ENCODE measurements at places on chromosomes 3 and 15. TPM values are rescaled to one million over a fixed set of nuclear protein-coding genes. Genes with fewer than 3 reads are reported as not detected.
A peak's percentile ranks its signal among the peaks of the same experiment; 100 is the strongest.

Gene PCSK6
- 0.53 TPM for total RNA-seq

Gene SLC15A2
- total RNA-seq: 0.45 TPM

Gene ALS2CL
- total RNA-seq: 1.3 TPM

Gene CPLX3
- total RNA-seq: 0.23 TPM

Gene LHFPL4
- total RNA-seq: not detected

Gene ADAMTS7
- total RNA-seq: 0.10 TPM

Gene GNB4
- 0.58 TPM for total RNA-seq

Gene ACTRT3
- total RNA-seq: 1.3 TPM

Gene RGMA
- total RNA-seq: 0.22 TPM

GRCh38 chr3:20047976-20048883 lies 8.0 kb downstream of the KAT2B start:
- DNase-seq: no peak

- no peak for DNase-seq
Observed at GRCh38 chr3:177211503-177212277, 14.4 kb upstream of the TBL1XR1 start.

DNA sequence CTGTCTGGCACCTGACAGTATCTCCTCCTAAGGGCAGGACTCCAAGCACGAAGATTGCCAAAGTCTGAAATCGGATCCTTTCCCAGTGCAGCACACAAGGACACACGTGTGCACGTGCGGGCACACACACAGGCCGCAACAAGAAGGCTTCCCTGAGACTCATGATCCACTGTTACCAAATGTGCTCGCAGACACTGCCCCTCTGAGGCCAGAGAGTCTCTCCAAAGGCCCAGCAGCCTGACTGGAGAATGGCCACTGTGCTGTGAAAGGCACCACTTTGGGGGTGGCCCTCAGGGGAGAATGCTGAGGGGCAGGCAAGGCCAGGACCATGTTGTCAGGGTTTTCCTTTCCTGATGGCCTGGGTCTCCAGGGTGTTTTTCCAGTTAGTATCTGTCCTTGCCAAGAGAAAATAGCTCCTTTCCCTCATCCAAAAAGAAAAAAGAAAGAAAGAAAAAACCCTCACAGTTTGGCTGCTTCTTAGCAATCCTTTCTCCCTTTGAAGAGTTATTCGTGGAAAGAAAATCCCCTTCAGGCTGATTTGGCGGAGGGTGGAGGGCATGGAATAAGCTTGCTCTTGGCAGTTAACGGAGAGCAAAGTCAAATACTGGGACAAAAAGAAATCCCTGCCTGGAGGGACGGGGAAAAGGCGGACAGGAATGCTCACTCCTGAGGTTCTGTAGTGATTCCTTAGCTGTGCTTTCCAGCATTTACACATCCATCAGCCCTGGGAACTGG lies 112.2 kb upstream of the ETV5 start:
- DNase-seq: no peak

DNA sequence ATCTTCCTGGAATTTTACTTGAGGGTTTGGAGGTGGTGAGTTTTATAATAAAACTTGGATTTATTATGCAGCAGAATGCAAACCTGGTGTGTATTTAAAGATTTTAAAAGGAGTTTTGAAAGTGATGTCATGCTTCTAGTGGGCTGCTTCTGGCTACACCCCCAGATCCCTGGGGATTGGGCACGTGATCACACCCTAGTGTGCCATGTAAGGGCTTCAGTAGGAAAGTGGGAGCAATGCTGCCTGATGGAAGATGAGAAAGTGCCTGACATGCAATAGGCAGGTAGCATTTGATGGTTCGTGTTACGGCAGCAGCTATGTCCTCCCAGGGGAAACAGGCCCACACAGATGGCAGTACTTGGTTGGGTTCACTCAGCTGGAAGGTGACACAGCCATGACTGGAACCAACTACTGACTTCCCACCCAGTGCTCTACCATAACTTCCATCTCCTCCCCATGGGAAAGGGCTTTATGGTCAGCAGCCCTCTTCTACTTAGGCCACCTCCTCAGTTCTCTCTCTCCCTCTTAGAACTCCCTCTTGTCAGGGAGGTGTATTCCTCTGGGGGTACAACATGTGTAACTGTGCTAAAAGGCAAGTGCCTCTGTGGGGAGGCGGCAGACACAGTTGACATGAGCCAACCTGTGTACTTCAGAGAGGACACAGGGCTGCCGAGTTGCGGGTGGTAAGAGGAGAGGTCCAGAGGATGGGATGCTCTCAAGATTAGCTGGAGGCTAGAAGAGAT lies 5.6 kb downstream of the ITPKA start:
- DNase-seq: no peak

GRCh38 chr3:17783426-17783825 lies 41.0 kb upstream of the TBC1D5 start:
- DNase-seq: no peak

- no peak for DNase-seq
Observed at GRCh38 chr15:26628071-26628470, 144.8 kb downstream of the GABRB3 start.

- DNase-seq: no peak
Observed at GRCh38 chr3:66140743-66141372, 79.9 kb upstream of the SLC25A26 start.

- no peak for DNase-seq
Observed at GRCh38 chr3:166209701-166210100, 372.5 kb upstream of the BCHE start.

GRCh38 chr3:14943042-14943441 lies 4.3 kb upstream of the NR2C2 start:
- no peak for DNase-seq

DNA sequence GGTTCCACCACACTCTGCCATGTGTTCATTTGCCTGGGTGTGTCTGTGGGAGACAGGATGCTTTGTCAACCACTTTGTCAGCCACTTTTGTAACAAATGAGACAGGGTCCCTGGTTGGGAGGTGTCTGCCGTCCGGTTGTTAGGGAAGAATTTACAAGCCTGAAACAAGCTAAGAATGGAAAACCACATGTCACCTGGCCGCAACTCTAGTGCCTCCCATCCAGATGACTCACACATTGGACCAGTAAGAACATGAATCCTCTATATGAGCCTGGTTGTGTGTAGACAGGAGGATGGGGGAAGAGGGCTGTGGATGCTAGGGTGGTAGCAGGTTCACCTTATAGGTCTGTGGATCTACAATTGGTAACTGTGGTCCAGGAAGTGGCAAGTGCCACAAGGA lies 335.3 kb downstream of the CLSTN2 start:
- DNase-seq: no peak

- DNase-seq: no peak
Observed at GRCh38 chr3:178465260-178466180, 70.7 kb upstream of the KCNMB2 start.

- DNase-seq: no peak
Observed at GRCh38 chr3:141360888-141361598, 7.3 kb upstream of the ZBTB38 start.

- peak; percentile 41 for DNase-seq
Observed at GRCh38 chr15:38354315-38354929, 99.5 kb upstream of the FAM98B start.

GRCh38 chr3:158794936-158795518 lies 6.8 kb upstream of the MFSD1 start:
- no peak for DNase-seq

DNA sequence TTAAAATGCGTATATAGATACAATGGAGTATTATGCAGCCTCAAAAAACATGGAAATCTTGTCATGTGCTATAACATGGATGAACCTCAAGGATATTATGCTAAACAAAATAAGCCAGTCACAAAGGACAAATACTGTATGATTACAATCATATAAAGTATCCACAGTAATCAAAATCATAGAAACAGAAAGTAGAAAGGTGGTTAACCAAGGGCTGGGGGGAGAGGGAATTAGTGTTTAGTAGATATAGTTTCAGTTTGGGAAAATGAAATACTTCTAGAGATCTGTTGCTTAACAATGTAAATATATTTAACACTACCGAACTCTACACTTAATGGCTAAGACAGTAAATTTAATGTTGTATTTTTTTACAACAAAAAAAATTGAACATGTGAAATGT lies 9.0 kb downstream of the TOP2B start:
- no peak for DNase-seq

DNA sequence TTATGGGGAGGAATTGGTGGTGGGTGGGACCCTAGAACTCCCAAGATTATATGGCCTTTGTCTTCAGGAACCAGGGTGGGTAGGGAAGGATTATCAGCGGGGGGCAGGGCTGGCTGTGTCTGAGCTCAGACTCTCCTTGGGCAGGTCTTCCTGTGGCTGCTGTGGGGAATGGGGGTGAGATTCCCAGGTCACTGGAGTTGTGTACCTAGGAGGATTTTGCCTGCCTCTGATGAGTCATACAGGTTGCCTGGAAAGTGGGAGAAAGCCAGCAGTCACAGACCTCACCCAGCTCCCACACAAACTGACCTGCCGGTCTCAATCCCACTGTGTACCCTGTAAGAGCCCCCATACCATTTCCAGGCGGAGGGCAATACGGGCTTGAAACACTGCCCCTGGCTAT lies 209.9 kb upstream of the CNTN3 start:
- DNase-seq: no peak

DNA sequence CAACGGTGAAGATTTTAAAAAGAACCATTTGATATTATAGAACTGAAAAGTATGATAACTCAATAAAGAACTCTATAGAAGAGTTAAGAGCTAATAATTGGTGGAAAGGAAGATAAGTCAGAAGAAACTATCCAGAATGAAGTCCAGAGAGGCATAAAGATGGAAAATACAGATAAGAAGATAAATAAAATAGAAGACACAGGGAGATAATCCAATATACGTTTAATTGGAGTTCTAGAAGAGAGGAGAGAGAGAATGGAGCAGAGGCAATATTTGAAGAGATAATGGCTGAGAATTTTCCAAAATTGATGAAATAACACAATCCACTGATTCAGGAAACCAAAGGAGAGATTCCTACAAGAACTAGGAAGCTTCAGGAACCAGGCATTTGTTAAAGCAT lies 49.8 kb upstream of the EPHB3 start:
- no peak for DNase-seq

GRCh38 chr3:32818229-32818969 lies 602 bp downstream of the TRIM71 start:
- no peak for DNase-seq

GRCh38 chr3:71984843-71985613 lies 200.1 kb upstream of the PROK2 start:
- DNase-seq: no peak

GRCh38 chr15:99615460-99615859 lies 49.7 kb downstream of the MEF2A start:
- DNase-seq: no peak

DNA sequence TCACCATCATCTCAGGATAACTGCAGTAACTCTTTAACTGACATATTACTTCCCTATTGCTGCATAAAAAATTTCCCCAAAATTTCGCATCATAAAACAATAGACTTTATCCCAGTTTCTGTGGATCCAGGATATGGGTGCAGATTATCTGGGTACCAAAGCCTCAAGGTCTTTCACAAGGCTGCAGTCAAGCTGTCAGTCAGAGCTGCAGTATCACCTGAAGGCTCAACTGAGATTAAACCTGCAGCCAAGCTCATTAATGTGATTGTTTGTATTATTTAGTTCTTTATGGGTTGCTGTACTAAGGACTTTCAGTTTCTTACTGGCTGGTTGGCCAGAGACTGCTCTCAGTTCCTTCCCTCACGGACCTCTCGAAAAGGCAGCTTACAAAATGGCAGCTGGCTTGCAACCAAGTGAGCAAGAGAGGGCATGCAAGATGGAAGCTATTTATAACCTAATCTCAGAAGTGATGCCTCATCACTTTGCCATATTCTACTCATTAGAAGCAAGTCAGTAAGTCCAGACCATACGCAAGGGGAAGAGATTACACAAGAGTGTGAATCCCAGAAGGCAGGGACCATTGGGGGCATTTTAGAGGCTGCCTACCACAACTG lies 54.9 kb downstream of the DCUN1D1 start:
- no peak for DNase-seq

DNA sequence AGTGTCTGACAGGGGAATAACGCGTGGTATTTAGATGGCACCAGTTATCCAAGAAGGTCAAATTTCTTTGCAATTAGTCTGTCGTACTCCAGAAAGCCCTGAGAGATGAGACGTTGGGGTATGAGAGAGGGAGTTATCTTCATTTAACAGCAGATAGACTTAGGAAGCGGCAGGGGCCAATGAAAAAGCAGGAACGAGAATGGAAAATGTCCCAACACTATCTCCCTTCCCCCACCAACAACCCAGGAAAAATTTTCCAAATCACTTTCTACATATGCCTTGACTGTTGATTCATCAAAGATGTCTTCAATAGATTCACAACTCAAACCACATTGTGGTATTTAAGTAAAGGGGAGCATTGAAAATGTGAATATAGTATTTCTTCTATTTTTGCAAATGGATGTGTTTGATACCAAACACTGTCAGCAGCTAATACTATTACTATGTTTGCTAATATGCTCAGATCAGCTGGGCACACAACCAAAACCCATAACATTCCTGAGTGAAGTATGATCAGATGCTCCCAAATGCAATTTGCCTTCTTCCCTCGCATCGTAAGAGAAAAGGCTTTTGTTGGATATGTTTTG lies 13.3 kb upstream of the GREM1 start:
- no peak for DNase-seq

DNA sequence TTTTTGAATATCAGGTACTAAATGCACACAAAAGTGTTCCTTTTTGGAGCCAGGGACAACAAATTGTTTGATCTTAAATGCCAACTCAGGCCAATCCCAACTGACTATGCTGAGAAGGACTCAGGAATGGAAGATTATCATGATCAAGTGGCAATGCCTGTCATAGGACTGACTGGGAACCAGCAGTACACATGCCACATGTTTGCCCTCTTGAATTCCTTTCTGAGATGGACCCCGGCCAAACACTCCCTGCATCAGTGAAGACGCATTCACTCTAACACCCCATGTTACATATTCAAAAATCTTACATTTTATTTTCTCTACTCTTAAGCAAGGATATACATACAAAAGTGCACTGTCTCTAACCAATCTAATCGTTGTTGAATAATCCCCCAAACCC lies 36.1 kb downstream of the CLDN18 start:
- no peak for DNase-seq

Measured in activated T-cell treated with anti-CD3 and anti-CD28 coated beads, Interleukin-2, amount 50 U/mL, for 4 hours (primary cell).